Mesothelial cell of epicardium (in vitro differentiated cells): ENCODE measurements at places on chromosomes 7 and 10.

DNA sequence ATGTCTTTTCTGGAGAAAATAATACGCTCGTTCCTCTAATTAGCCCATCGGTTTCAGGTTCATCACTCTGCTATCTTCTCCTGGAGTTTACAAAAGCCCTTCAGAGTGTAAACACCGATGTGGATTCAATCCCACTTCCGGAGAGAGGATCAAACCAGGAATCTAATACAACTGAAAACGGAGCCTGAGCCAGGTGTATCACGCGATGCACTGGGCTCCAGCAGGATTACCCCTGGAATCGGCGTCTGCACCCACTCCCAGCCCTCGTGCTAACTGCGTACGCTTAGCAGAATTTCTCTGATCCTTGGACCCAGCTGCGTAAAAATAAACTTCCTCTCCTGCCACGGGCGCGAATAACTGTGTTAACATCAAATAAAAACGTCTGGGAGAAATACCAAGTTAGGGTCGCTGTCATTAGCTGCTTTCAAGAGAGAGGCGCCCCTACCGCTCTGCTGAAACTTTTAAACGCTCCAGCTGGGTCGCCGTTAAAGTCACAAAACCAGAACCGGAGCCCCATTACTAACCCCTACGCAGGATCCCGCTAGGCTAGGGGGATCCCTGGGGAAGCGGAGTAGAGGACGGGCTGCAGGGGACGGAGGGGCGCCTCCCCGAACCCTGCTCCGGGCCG, 502 bp downstream of the ZNF3 start:
- no peak for DNase-seq

- no peak for DNase-seq
Measured at GRCh38 chr10:132667342-132668047, 118.5 kb downstream of the NKX6-2 start.

DNA sequence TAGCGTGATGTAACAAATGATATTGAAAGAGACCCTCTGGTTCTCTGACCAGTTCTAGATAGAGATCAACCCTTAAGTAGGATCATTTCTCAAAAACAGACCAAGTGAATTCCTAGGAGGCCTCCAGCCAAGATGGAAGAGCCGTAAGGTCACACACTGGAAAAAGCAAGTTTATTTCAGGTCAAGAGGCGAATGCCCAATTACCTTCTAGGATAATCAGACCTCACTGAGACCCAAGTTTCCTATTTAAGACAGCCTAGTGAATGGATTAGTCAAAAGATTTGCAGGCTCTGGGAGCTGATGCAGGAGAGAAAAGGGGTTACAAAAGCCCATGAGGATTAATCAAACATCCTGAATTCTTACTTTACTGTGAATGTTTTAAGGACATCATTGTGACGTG, 486.1 kb upstream of the NRP1 start:
- DNase-seq: no peak

DNA sequence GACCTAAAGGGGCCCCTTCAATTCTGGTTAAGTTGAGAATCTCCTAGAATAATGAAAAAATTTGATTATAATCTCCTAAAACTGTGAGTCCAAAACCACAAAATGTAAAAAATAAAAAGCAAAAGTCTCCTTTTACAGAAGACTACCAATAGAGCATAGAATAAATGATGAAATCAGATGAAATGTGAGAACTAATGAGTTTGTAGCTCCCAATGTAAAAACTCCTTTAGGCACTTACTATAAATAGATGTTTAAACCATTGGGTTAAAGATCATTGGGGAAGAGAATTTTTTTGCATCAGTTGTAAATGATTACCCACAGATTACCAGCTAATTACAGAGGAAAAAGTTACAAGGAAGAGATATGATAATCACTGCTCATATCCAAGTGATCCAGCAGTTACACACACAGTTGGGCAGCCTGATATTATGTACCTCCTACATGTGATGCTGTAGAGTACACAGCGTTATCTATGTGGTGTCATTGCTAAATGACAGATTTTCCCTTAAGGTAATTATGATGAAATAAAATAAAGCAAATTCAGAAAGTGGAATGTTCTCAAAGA, 282.7 kb upstream of the SEMA3D start:
- no peak for DNase-seq

GRCh38 chr10:3493621-3494020, 291.4 kb downstream of the KLF6 start:
- DNase-seq: no peak

DNA sequence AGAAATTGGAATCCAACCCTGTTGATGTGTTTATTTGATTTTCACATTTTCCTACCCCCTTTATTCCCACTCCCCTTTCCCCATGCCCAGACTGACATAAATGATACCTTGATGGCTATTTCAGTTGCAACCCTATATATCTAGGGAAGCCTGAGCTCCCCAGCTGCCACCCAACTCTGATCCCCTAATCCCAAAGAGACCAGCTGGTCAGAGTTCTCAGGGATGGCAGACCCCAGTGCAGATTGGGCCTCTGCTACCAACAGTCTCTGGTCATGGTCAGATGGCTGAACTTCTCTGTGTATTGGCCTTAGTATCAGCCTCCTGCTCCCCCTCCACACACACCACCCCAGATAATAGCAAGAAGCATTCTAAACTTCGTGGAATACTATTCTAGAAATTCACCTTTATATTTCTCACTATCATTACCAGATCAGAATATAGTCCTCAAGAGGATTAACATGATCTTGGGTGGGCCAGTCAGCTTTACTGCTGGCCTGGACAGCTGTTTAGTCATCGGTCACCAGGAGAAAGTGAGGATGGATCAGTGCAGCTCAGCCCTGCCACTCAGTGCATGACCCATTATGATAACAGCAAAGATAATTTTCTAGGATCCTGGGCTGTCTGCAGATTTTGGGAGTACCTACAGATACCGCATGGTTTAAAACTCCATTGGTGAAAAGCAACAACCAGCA, 24.5 kb upstream of the BTRC start:
- no peak for DNase-seq

GRCh38 chr10:97701438-97702069, 12.0 kb upstream of the MARVELD1 start:
- DNase-seq: no peak

GRCh38 chr7:149498811-149499210, 1.2 kb upstream of the ZNF746 start:
- no peak for DNase-seq
